ENCODE measurements at places on chromosomes 6 and 20.

DNA sequence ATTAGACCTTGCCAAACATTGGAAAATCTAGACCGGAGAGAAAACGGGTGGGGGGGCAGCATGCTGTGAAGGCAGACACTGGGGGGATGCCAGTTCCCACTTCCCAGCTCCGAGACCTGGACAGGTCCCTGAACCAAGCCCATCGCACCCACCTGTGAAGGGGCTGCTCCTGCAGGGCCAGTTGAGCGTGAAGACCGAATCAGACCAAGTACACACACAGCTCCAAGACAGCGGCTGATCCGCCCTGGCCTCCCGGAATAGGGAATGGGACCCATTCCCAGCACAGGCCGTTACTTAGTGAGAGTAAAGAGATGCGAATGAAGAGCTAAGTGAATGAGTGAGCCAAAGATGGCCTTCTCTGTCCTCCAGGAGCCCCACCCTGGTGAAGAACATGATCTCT is 41.5 kb upstream of the MDFI start:
- no peak for DNase-seq

DNA sequence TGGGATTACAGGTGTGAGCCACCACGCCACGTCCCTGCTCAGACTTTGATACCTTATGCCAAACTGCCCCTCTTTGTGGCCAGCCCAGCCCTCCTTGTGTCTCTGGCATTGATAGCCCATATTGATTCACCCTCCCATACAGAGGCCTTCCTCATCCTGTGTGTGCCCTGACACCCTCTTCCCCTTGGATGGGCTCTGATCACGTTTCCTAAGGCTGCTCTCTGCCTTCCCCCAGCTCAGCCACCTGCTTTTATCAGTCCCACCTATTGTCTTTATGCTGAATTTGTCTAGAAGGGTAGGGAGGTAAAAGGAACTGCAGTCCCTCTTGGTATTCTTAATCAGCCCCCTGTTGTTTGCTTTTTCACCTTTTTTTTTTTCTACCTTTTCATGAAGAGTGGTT is 95.9 kb downstream of the CDKAL1 start:
- no peak for DNase-seq

- DNase-seq = no peak
Measured at GRCh38 chr20:11012975-11013374, 339.2 kb upstream of the JAG1 start.

DNA sequence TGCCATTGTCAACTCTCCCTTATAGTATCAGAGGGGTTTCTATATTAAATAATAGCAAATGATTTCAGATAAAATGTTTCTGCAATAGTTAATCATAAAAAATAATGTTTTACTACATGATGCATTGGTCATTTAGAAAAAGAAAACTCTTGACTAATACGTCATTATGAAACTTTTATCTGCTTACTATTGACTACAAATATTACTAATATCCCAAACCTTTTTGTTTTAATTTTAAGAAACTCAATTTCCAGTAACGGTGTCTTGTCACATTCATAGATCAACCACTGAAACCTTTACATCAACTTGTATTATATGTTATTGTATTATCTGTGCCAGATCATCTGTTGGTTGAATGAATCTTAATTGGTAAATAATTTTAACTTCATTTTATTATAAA is 482.9 kb upstream of the SLC35B3 start:
- no peak for DNase-seq

DNA sequence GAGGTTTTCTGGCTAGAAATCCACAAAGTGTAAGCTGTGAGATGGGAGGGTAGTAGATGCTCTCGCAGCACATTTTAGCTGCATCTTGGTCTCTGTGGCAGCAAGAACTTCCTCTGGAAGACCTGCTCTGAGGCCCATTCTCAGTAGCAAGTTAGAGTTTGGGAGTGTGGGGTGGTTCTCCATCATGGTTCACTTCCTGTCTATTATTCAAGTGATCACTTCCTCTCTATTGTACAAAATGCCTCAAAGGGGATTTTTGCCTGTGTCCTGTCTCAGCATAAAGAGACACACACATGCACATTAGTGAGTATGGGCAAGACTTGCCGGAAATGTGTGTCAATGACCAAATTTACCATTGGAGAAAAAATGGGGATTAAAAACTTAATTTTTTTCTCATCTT is 42.5 kb downstream of the LYRM2 start:
- no peak for DNase-seq

Data from activated CD4-positive, alpha-beta T cell treated with anti-CD3 and anti-CD28 coated beads, Interleukin-2, amount 50 U/mL, for 24 hours (primary cell).